ENCODE measurements at places on chromosomes 13 and 19. TPM values are rescaled to one million over a fixed set of nuclear protein-coding genes. Genes with fewer than 3 reads are reported as not detected.

The FBXO27 gene
- 3.4 TPM for total RNA-seq

The TNFSF13B gene
- total RNA-seq = 1.3 TPM

The ARHGAP45 gene
- 3.4 TPM for total RNA-seq

The ZNF45 gene
- total RNA-seq = 22.8 TPM

The ZNF611 gene
- total RNA-seq = 4.9 TPM

The TICAM1 gene
- total RNA-seq = 5.1 TPM

The PRR22 gene
- total RNA-seq = 0.13 TPM

The WDR87 gene
- not detected for total RNA-seq

The ZFR2 gene
- total RNA-seq = not detected

The PTBP1 gene
- total RNA-seq = 297 TPM

The ZNF221 gene
- 15.8 TPM for total RNA-seq

The PSG7 gene
- not detected for total RNA-seq

The ZNF850 gene
- 3.0 TPM for total RNA-seq

The UTP14C gene
- 14.5 TPM for total RNA-seq

Measured in epithelial cell of alveolus of lung (primary cell).